ENCODE measurements at places on chromosomes 3 and 15.

GRCh38 chr15:57943171-57943570 is 122.3 kb downstream of the ALDH1A2 start:
- DNase-seq: no peak

GRCh38 chr3:117103675-117104074 is 394.1 kb downstream of the TUSC7 start:
- DNase-seq: no peak

DNA sequence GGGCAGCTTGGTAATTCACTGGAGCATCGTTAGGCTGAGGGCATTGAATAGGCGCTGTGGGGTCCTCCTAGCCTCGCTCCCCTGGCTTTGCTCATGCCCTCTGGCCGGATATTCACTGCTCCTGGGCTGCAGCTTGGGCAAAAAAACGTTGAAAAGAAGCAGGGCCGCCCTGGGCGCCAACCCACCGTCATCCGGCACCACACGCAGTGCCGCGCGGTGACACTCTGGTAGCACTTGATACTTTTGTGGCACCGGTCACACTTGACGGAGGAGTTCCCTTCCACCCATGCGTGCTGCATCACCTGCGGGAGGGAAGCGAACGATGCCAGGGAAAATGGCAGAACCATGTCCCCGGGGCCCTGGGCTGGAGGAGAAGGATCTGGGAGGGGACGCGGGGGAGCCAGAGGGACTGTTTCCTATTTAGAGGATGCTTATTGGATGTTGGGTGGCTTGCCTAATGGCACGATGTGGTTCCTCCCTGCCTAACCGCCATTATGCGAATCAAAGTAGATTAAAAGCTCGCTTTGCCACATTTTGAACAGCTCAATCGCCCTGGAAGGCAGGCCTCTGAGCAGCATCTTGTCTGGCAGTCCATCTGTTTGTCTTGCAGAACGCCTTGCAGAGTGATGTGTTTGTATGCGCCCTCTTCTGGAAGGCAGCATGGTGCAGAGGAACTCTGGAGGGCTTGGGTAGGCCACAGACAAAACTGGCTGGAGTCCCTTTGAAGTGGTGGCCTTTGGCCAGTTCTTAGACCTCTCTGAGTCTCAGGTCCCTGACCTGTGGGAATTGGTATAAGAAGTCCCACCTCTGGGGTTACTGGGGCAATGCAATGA is 93.2 kb downstream of the DGKG start:
- DNase-seq: no peak

DNA sequence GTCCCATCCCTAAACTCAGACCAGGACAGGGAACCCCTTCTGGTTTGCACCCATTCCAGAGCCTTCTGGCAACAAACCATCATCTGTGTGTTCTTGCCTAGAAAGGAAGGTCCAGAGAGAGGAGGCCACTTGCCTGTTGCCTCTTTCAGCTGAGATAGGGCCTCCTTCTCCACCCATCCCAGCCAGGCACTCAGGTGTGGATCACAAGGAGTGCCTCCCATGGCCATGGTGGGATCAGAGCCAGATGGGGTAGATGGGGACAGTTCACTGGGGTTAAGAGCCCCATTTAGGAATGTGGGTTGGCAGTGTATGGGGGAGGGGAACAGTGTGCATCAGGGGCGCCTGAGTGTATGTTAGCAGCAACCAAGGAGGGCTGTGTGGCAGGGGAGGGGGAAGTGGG is 8.9 kb upstream of the CTDSPL start:
- DNase-seq: no peak

DNA sequence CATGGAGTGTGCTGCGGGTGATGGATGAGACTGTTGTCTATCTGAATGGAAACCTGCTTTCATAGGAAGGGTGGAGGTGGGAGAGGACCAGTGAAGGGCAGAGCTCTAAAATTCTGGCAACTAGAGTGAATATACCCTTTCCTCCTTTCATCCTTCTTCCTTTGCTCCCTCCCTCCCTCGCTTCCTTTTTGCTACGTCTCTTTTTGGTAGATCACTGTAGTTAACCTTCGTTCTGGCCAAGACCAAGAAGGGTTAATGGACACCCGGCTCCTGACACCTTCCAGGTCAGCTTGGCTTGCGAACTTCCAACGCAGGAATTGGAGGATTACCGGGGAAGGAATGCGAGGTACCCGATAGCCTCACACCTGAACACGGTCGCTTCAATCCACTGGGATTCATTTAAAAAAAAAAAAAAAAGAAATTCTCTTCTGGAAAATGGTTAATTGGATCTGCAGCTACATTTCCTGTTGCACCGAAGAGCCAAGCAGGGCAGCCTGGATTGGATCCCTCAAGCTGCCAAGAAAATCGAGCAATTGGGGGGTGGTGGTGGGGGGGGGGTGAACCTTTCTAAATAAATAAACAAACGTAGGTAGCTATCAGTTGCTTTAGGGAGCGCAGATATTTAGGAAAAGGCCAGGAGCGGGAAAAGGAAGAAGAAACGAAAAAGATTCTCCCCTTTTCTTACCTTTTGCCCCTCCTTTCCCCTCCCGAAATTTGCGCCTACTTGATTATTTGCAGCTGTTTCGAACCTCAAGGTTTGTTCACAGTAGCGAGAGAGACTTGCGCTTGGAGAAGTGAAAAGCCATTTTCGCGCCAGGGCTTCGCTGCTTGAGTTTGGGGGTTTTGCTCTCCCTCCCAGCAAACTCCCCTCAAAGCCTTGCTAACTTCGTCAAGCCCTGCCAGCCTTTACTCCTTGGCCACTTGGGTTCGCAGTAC is 9.5 kb upstream of the NR2F2 start:
- no peak for DNase-seq

GRCh38 chr3:54518011-54518675 is 395.8 kb downstream of the CACNA2D3 start:
- no peak for DNase-seq

GRCh38 chr15:78956937-78957336 is 12.1 kb upstream of the CTSH start:
- DNase-seq: no peak

DNA sequence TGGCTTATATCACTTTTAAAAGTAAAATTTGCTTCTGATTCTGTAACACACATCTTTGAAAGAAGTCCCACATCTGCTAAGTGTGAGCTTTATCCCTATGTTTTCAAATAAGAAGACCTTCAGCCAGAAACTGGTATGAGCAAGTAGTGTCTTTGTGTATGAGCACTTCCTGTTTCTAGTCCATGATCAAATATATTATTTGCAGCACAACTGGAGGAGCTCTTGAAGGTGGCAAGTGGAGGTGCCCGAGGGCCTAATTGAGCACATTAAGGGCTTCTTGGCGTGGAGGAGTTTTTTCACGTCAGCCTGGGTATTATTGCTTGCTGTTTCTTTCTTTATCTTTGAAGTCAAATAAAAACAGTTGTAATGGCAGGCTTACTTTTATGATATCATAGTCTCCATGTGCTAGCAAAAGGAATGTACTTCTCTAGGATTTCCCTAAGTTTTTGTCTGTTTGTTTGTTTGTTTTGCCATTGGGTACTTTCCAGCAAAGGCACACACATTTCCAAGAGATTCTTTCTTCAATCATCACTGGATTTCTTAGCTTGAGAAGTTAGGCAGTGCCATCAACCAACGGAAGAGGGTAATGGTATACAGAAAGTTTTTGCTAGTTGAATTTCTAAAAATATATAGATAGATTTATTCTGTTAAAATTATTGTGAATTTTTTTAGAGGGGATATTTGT is 68.1 kb downstream of the MEIS2 start:
- DNase-seq: no peak

DNA sequence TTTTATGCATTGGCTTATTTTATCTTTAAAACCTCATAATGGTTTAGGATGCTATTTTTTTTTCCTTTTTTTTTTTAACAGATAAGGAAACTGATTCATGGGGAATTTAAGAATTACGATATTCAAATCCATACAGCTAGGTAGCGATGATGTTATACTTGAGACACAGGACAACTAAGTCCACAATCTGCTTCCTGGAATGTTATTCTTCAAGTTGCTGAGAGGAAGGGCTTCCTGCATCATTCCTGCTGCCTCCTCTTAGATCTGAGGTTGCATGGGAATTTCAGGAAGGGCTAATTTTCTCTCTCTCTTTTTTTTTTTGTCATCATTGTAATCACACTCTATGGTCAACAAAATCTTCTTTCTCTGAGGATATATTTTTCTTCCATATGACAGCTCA is 595.5 kb downstream of the GRM7 start:
- DNase-seq: no peak

- DNase-seq: no peak
Observed at GRCh38 chr15:65082303-65082953, 5.9 kb downstream of the KBTBD13 start.

DNA sequence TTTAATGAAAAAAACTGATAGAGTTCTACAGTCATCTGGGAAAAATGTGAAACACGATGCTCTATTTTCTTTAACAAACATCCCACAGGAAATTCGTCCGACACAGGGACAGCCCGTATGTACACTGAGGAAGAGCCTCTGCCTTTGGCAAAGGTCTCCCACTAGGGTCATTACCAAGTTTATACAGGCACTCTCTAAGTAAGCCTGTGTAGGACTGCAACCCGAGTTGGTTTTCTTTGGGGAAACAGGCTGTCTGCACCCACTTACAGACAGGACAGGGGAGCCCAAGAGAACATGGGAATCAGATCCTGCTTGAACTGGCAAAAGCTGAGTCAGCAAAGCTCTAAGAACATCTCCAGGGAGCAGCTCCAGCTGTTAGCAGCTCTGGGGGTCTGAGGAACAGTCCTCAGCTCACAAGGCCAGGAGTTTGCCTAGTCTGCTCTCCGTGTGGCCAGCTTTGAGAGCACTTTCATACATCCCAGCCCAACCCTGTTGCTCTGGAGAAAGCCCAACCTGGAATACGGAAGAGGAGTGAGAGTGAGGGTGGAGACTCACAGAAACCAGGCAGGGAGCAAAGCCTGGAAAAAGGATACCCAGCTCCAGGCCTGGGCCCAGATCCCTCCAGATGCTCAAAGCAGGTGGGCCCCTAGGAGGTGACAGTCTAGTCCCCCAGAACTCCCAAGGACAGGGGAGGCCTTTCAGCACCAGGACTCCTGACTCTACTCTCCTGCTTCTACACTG is 1.9 kb downstream of the TBC1D2B start:
- DNase-seq: no peak

DNA sequence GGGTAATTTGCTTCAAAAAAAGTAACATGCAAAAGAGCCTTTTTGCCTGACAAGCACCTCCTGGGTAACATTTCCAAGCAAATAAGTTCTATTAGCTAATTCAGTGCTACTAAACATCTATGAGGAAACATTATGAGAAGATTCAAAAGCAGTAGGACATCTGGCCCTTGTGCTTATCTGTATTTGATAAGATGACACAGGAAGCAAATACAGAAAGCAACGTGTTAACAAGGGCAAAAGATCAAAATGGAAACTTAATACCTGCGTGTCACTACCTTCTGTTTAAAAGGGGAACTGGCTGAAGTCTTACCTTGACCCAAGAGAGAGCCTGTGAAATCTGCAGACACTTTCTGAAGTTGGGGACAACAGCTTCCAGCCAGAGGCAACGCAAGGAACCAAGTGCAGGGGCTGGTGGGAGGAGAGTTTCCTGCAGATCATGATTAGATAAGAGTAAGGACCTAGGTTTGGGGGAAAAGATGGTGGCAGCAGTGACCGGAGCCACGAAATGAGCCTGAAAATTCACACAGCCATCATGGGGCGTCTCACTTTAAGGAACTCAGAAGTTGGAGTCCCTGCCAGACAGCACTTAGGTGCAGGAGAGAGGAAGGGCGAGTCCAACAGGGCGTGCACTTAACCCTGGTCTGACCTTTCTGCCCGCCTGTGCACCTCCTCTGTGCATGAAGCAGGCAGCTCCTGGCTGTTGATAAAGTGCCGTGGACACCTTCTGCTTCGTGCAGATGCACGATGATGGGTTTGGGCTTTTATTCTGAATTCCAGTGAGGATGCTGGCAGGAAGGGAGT is 153.6 kb upstream of the BHLHE40 start:
- no peak for DNase-seq

- no peak for DNase-seq
Observed at GRCh38 chr3:14564741-14565140, 24.6 kb upstream of the GRIP2 start.

DNA sequence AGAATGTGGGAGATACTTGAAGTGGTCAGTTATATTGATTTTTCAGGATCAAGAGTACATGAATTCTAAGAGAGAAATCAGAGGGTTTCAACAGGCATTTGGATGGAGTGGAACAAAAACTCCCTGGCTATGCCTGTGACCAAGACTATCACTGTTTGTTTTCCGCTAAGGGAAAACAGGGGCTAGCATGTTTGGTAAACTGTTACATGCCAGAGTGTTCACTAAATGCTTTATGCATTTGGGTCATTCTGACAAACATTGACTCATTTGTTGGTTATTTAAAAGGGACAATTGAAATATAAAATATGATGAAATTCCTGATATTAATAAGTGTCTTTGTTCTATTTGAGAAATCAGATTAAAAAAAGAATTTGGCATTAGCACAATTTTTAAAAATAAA is 603.9 kb upstream of the KCNMB2 start:
- no peak for DNase-seq

DNA sequence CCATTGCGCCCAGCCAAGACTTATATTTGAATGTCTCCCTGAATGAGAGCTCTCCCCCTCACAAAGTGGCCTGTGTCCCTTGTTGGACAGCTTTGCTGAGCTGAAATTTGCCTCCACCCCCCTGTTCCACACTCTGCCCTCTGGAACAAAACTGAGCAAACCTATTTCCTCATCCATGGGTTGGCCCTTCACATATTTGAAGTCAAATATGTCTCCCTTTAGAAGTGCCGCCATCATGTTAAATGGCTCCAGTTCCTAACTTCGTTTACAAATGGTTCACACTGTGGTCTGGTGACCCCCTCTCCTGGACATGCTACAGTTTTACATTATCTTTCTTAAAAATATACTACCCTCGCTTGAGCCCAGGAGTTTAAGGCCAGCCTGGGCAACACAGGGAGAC is 4.6 kb downstream of the PLIN1 start:
- no peak for DNase-seq

DNA sequence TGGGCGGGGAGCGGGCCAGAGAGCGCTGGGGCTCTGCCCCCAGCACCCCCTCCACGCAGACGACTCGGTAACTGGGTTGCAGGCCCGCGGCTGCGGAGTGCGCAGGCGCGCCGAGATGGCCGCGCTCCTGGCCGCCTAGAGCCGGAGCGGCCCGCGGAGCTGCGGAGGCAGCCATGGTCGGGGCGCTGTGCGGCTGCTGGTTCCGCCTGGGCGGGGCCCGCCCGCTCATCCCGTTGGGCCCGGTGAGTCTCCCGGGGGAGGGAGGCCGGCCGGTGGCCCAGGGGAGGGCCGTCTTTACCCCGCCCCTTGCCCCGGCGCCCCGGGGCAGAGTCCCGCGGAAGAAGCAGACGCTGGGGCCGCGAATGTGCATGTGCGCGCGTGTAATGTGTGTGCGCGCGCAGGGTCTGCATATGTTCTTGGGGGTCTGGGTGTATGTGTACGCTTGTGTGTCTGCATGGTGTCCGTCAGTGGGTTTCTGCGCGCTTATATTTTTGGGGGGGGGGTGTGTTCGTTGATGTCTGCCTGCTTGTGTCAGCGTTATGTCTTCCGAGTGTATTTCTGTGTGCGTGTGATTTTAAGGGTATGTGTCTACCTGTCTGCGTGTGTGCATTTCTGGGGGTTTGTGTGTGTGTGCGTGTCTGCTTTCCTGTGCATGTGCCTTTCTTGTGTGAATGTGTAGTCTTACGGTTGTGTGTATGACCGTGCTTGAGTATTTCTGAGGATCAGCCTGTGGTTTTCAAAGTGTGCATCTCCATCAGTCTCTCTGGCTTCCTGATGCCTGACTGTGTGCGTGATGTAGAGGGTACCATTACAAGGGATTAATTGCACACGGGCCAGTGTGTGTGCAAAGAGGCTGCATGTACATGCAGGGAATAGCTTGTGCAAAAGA is at the start of gene ABHD14A:
Gene ABHD14A (plus strand): TSS at position 102 of the 889 bp plus-strand sequence. CDS start 72 bp downstream, at position 174.
- no peak for DNase-seq

All from Panc1 (cell line).